ENCODE measurements at places on chromosomes 3 and 15.
A peak's percentile ranks its signal among the peaks of the same experiment; 100 is the strongest.

- no peak for DNase-seq
Measured at GRCh38 chr3:158696618-158697017, 24.2 kb upstream of the LXN start.

- DNase-seq, result no peak
Measured at GRCh38 chr15:83980637-83981036, 254.9 kb upstream of the GOLGA6L4 start.

DNA sequence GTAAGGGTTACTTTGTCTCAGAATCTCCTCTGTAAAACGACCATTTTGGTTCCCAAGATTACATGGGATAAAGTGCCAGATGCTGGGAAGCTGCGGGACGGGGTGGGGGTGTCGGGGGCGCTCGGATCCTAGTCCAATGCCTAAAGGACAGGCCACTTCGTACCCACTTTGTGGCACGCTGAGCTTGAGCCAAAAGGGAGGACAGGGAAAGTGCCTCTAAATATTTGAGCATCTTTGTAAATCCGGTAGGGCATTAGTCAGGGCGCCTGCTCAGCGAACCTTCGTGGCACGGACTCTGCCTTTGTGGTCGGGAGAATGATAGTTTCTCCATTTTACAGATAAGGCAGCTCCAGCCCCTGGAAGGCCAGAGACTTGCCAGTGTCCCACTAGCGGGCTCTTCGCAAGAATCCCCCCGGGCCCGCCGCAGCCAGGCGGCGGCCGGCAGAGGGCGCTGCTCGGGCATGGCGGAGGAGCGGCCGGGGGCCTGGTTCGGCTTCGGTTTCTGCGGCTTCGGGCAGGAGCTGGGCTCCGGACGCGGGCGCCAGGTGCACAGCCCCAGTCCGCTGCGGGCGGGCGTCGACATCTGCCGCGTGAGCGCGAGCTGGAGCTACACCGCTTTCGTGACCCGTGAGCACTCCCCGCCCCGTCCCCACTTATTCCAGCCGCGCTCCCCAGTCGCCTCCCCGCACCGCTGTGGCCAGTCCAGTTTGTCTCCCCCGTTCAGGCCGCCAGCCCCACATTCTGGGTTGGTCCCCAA lies 1.8 kb downstream of the RCCD1 start:
- peak; percentile 54 for DNase-seq

DNA sequence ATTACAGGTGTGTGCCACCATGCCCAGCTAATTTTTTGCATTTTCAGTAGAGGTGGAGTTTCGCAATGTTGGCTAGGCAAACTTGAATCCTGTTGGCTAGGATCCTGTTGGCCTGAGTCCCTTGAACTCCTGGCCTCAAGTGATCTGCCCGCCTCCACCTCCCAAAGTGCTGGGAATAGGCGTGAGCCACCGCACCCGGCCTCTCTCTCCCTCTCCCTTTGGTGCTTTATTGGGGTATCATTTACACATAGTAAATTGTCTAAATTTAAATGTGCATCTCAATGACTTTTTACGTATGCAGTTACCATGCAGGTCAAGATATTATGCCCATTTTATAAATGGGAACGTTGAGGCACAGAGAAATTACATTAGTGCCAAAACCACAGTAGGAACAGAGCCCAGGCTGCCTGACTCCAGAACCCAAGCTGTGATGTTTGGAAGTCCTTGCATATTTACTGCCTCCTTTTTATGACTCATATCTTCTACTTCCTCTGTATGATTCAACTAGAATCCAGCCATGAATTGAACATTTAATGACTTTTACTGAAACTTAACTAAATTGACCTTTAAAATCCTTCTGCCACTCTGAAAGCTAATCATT lies 34.0 kb upstream of the RPP14 start:
- peak; percentile 85 for DNase-seq

- DNase-seq, result no peak
Measured at GRCh38 chr15:95303713-95304112, 1026.8 kb upstream of the NR2F2 start.

DNA sequence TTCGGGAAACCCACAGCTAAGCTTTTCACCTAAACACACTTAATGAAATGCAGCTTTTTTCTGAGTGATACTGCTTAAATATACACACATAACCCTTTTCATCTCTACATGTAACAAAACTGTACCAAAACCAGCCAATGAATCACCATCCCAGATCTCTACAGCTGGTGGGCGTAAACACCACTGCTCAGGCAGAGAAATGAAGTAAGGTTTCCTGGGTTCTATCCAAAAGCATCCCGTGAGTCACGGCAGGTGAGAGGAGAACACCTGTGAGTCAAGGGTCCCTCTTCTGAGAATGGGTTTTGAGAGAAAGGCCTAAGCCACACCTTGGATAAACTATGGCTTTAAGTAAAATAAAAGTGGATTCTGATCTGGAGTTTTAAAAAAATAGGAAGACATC lies 2.6 kb downstream of the CLDN1 start:
- DNase-seq, result no peak

DNA sequence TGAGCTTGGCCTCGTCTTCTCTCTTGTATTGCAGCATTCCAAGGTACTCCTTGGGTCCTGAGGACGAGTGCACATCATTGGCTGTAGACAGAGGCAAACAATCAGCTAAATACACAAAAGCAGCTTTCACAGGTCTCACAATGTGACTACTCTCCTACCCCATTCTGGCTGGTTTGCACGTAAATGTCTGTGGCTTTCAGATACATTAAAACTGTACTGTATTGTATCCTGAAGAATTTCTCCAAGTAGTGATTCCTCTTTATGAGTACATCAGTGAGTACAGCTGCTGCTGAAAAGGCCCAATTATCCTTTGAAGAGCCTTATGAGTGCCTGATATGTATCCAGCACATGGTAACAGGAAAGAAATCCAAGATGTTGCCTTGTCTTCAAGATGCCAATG lies 22.0 kb upstream of the GNB5 start:
- DNase-seq, result no peak

DNA sequence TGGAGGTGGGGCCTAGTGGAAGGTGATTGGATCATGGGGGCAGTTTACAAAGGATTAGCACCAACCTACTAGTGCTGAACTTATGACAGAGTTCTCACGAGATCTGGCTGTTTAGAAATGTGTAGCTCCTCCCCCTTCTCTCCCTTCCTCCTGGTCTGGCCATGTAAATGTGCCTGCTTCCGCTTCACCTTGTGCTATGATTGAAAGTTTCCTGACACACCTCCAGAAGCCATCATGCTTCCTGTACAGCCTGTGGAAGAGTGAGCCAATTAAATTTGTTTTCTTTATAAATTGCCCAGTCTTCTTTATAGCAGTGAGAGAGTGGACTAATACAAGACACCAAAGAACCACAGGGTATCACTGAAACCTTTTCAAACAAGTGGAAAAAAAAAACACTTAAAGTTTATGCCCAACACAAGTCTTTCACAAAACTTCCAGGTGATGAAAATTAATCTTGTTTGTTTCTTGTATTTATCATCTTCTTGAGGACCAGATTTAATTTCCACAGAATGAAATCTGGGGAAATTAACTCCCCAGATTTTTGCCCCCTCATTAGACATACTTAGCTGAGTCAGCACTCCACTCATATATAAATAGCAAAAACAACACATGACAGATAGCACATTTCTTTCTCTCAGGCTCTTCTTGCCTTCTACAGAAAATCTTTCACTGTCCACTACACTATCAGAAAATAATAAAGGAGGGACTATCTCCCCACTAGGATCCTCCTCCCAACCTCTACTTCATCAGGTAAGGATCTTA lies 847.2 kb downstream of the TUSC7 start:
- DNase-seq, result no peak

- no peak for DNase-seq
Measured at GRCh38 chr15:67187351-67187854, 67.1 kb downstream of the AAGAB start.

DNA sequence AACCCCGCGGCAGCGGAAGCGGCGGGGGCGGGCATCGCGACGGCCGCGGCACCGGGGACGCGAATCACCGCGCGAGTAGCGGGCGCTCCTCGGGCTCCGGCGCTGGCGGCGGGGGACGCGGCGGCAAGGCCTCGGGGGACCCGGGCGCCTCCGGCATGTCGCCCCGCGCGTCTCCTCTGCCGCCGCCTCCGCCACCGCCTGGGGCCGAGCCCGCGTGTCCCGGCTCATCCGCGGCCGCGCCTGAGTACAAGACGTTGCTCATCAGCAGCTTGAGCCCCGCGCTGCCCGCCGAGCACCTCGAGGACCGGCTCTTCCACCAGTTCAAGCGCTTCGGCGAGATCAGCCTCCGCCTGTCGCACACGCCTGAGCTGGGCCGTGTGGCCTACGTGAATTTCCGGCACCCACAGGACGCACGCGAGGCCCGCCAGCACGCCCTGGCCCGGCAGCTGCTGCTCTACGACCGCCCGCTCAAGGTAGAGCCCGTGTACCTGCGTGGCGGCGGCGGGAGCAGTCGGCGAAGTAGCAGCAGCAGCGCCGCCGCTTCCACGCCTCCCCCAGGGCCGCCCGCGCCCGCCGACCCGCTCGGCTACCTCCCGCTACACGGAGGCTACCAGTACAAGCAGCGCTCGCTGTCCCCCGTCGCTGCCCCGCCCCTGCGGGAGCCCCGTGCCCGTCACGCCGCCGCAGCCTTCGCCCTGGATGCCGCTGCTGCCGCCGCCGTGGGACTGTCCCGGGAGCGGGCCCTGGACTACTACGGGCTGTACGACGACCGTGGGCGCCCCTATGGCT lies 675 bp downstream of the RBM15B start:
- DNase-seq, result no peak

DNA sequence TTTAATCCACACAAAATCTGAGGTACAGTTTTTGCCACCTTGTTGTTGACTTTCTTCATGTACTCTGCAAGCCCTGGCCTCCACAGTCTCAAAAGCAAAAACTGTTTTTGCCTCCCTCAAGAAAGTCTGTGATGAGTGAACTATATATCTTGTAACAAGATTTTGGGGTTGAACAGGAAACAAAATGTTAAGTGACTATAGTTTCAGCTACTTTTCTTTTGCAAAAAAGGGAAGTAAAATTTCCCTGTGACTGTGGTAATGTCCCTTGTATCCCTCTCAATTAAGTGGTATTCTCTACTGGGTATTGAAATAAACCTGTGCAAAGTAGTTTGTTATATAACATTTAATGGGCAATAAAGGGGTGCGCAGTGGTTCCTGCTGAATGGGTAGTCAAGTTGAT lies 21.3 kb upstream of the SCAANT1 start:
- DNase-seq, result peak; percentile 67

DNA sequence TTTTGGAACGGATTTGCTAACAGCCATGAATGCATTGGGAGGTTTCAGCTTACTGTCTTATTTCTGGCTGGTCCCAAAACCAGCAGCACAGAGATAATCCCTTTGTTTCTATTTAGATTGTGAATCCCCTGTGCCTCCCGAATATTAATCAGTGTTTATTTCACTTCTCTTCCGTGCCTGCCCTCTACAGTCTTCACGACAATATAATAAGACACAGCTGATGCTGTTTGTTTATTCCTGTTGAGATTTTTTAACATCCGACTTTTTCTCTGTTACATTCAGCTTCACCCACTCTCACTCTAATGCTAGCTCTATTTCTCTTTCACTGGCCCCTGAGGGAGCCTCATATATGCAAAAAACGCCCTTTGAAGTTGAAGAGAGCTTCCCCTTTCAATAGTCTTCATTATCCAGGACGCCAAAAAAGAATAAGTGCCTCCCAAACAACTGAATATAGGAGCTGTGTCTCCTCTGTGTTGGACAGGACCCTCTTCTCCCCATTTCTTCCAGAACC lies 995.3 kb downstream of the ROBO2 start:
- no peak for DNase-seq

GRCh38 chr15:50145451-50145872 lies 26.4 kb upstream of the ATP8B4 start:
- DNase-seq, result peak; percentile 68

DNA sequence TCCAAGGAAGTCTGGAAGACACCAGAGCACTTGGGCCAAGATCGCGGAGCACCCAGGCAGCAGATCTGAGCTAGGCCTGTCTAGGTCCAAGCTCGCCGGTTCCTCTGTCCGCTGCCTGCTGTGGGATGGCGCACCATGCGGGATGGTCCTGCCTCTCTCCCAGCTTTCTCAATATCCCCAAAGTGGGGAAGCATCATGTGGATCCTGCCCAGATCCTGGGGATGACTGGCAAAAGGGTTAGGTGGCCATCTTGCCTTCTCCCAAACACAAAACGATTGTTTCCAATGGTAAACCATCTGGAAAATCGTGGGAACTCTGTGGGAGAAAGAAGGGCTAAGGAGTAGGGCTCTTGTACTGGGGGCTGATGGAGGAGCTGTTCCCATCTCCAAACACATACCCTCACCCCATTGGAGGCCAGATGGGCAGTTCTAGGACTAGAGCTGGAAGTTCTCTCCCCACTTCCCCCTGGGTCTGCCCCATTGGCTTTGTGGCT lies 8.9 kb downstream of the PRKCD start:
- no peak for DNase-seq

DNA sequence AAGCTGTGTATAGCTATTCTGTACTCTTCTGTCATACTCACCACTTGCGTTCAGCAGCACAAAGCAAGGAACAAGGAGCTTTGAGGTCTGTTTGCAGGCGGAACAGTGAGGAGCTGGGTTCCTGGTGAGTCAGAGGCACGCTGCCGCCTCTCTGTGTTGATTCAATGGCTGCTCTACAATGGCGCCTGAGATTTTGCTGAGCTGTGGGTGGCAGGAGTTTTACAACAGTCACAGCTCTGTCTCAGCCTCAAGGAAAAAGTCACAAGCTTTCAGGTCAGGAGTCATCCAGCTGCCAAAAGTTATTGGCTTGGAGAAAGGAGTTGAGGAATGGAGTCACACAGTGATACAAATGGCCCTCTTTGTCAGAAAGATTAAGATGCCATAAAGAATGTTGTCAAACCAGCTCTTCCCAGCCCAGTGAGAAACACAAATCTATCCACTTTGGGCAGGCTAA lies 98.1 kb downstream of the SSR3 start:
- DNase-seq, result peak; percentile 19

DNA sequence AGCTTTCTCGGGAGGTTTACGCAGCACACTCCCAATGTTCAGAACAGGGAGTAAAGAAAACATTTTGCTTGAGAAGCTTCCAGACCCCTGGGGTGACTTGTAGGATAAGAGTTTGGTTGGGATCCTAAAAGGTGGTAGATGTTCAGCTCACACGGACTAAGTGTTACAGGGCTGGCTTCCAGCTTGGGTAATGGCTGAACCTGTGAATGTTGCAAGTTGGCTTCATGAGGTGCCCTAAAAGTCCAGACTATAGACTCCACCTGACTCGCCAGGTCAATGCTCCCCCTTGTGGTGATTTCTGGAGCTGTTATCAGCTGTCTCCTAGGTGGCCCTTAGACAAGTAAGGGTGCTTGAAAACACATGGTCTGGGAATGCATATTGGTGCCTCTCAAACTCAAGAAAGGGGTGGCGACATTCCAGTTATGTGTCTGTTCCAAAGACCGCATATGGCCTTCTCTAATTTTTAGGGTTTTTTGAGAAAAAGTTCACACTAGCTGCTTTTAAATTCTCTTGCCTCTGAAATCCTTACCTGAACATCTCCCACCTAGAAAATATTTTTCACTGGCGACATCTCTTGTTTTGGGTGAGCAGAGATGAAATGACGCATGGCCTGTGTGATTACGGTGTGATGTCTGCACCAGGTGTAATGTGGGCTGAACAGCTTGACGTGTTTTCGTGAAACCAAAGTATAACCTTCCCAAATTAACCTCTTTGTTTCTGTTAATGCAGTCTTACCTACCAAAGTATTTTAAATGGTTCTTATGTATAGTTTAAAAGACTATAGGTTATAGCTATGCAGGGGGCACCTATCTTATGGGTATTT lies 175.7 kb upstream of the KBTBD8 start:
- DNase-seq, result peak; percentile 4
